ENCODE measurements at places on chromosomes 6 and 20.

DNA sequence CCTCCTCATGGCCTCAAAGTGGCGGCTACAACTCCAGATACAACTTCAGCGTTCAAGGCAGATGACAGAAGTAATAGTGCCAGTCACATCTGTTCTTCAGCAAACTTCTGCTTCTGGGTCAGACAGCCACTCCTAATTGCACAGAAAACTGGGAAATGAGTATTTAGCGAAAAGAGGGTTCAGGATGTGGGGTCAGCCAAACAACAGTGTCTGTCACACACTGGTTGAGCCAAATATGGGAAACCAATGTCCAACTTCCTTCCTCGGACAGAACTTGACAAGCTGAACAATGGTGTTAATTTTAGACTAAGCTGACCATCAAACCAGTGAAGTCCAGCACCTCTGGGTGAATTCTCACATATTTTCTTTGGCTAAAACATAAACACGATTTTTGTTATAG lies 22.1 kb downstream of the NUDT3 start:
- no peak for DNase-seq

- DNase-seq = no peak
Measured at GRCh38 chr6:133410638-133411435, 169.7 kb downstream of the EYA4 start.

DNA sequence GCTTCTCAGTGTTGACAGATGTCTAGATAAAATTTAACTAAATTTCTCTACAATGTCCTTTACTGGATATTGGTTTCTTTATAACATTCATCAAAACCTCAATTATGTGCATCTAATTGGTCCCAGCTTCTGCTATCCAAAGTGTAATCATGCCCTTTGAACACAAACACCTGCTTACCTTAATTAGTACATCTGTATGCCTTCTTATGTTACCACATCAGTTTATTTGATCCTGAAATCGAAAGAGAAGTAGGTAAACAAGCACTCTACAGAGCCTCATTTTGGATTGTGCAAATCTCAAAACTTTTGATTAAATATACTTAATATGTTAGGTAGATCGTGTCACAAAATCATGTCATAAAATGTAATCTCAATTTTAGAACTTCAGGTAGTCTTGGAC lies 36.5 kb downstream of the TAB2 start:
- DNase-seq = no peak

- no peak for DNase-seq
Measured at GRCh38 chr20:47773371-47773786, 11.9 kb downstream of the SULF2 start.

DNA sequence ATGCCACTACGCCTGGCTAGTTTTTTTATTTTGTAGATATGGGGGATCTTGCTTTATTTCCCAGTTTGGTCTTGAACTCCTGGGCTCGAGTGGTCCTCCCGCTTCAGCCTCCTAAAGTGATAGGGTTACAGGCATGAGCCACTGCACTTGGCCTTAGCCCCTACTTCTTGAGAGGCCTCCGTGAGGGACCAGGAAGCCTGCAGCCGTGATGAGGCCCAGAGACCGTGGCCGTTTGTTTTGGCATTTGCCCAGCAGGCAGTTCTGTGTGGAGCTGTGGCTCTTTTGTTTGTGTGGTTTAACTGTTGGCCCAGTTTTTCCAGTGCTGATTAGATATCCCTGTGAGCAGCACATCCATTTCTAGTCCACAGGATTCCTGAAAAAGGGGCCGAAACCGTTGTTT lies 39.8 kb downstream of the SRSF3 start:
- no peak for DNase-seq

GRCh38 chr6:27518881-27519795 lies 46.2 kb upstream of the ZNF184 start:
- peak; percentile 43 for DNase-seq

- no peak for DNase-seq
Measured at GRCh38 chr6:50381099-50381415, 331.3 kb upstream of the DEFB112 start.

- DNase-seq = no peak
Measured at GRCh38 chr6:85063611-85064010, 299.2 kb upstream of the TBX18 start.

DNA sequence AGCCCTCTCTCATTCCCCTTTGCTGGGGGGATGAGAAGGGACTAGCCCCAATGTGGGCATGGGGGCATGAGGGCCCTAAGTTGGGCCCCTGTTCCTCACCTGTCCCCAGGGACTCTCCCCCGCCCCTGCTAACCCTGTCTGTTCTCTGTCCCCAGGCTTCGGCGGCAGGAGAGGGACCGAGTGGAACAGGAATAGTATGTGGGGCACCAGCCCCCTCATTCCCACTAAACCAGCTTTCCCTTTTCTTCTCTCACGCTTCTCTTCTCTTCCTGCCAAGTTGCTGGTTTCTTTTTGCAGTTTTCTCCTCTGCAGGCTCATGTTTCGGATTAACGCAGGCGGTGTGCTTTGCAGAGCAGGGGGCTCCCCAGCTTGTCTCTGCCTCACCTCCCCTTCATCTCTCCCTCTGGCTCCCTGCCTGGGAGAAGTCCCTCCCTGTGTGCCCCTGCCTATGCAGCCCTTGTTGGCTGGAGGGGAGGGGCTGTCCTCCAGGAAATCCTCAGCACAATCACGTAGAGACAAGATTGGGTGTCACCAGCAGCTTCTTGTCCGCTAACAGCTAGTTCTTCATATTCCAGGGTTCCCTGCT lies 7.9 kb downstream of the TMEM63B start:
- no peak for DNase-seq

- DNase-seq = no peak
Measured at GRCh38 chr6:37710616-37711015, 12.9 kb upstream of the MDGA1 start.

DNA sequence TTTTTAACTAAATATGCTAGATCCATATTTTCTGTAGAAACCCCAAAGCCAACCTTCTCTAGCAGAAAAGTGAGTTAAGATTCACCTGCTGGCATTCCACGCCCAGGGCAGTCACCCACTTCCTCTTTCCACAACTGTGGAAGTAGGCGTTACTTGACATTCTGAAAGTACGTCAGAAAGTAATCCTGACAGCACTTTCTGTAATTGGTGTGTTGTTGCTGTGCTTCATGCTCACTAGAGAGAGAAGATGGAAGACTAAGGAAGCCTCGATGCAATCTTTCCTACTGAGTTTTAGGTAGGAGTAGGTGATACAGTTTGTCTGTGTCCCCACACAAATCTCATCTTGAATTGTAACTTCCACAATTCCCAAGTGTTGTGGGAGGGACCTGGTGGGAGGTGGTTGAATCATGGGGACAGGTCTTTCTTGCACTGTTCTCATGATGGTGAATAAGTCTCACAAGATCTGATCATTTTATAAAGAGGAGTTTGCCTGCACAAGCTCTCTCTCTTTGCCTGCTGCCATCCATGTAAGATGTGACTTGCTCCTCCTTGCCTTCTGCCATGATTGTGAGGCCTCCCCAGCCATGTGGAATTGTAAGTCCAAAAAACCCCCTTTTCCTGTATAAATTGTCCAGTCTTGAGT lies 101.1 kb downstream of the MAP3K7 start:
- DNase-seq = no peak

GRCh38 chr6:100880149-100880852 lies 828 bp downstream of the ASCC3 start:
- no peak for DNase-seq

GRCh38 chr20:14544688-14545087 lies 207.3 kb upstream of the FLRT3 start:
- DNase-seq = no peak
